GM12864 (cell line): ENCODE measurements at places on chromosomes 11 and 22.

- no peak for DNase-seq
Measured at GRCh38 chr11:13962198-13962561, 343 bp upstream of the SPON1 start.

- no peak for DNase-seq
Measured at GRCh38 chr22:22343581-22344296, 99.2 kb downstream of the VPREB1 start.

DNA sequence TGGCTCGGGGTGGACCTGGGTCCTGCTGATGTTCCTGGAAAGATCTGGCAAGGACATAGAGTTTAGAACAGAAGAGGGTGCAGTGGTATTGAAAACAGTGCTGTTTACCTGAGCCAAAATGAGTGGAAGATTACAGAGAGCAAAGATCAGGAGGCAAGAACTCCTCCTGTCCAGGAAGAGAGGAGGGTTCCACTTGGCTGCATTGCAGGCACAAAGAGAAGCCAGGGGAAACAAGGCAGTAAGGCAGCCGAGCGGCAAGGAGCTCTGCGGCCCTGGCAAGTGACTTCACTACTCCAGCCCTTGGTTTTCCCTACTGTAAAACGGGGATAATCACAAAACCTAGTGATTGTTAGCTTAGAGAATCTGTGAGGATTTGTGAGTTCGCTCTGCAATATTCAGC, 3.7 kb upstream of the PACSIN2 start:
- no peak for DNase-seq

GRCh38 chr22:32745251-32745995, 56.1 kb upstream of the TIMP3 start:
- DNase-seq, result no peak

GRCh38 chr22:39296981-39297489, 22.4 kb downstream of the RPL3 start:
- DNase-seq, result no peak

DNA sequence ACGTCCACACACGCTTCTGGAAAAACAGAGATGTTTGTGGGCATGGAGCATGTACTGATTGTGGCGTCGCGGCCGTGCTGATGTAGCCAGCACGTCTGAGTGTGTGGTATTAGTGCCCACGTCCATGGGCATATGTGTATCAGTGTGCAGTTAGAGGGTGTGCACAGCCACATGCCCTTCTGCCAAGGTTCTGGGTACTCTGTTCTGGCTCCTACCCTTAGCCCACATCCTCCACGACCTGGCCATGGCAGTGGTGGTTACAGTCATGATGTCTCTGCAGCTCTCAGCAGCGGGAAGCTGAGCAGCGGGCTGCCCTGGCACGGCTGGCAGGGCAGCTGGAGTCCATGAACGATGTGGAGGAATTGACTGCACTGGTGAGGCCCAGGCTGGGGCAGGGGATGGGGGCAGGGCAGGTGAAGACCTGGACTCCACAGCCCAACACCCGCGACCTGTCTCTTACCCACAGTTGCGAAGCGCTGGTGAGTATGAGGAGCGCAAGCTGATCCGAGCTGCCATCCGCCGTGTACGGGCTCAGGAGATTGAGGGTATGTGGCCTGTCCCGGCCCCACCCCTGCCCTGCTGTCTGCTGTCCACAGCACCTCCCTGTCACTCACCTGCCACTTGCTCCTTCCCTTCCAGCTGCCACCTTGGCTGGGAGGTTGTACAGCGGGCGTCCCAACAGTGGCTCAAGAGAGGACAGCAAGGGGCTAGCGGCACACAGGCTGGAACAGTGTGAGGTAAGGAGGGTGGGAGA, 7.3 kb downstream of the SMTN start:
- DNase-seq, result no peak

- peak; percentile 68 for DNase-seq
Measured at GRCh38 chr22:30287648-30288418, 1.5 kb downstream of the CASTOR1 start.

- no peak for DNase-seq
Measured at GRCh38 chr11:65559535-65559934, 1.4 kb upstream of the LTBP3 start.

- DNase-seq, result no peak
Measured at GRCh38 chr11:17163736-17164135, 44.0 kb downstream of the PIK3C2A start.

- DNase-seq, result no peak
Measured at GRCh38 chr22:50461536-50461935, 13.3 kb downstream of the SBF1 start.

DNA sequence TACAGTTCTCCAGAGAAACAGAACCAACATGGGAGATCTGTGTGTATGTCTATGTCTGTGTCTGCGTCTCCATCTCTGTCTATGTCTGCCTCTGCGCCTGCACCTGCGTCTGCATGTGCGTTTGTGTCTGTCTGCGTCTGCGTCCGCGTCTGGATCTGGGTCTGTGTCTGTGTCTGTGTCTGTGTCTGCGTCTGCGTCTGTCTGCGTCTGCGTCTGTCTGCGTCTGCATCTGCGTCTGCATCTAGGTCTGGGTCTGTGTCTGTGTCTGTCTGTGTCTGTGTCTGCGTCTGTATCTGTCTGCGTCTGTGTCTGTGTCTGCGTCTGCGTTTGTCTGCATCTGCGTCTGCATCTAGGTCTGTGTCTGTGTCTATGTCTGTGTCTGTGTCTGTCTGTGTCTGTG, 88.4 kb upstream of the SLC22A12 start:
- DNase-seq, result no peak

DNA sequence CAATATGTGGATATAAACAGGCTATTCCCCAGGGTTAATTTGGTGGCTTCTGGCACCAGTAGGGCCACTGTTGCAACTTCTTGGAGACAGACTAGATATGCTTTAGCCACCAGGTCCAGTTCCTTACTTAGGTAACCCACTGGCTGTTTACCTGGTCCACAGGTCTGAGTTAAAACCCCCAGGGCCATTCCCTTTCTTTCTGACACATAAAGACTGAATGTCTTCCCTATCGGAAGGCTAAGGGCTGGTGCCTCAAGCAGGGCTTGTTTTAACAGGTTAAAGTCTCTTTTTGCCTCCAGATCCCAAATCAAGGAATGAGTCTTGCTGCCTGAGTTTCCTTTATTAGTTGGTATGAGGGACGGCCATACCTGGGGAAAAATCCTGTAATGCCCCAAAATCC, 1052.7 kb upstream of the CNTN5 start:
- no peak for DNase-seq

DNA sequence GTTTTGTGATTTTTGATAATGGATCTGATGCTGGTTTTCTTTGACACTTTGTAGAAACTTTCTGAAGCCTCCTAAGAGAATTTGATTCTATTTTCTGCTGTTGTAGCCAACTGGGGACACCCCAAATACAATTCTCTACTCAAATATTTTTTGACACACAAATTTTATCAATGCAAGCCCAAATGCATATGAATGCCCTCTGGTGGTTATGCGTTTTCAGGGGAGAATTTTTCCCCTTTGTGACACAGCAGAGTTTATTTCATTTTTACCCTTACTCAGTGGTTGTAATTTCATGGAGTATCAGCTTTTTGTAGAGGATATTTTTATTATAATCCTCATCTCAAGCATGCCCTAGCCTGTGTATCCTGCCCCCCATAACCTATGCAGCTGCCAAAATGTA, 44.7 kb upstream of the MTMR2 start:
- DNase-seq, result no peak

DNA sequence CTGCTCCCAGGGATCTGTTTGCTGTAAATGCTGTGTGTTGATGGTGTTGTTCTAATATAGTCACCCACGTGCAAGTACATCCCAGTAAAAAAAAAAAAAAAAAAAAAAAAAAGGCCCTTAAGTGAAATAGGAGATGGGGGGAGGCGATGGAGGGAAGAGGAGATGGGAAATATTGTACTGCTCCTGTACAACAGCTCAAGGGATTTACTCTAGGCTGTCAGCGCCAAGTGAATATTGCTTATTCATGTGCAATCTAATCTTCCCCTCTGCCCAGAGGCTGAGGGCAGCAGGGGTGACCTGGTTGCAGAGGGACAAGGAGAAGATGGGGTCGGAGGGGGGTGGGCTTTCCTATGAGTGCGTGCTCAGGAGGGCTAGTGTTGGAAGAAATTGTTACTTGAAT, 206.2 kb upstream of the CADM1 start:
- DNase-seq, result no peak

GRCh38 chr11:34180040-34180813, 74.8 kb downstream of the NAT10 start:
- no peak for DNase-seq

GRCh38 chr22:19807161-19807913, 46.8 kb downstream of the TBX1 start:
- DNase-seq, result no peak

GRCh38 chr11:113404859-113405430, 17.4 kb downstream of the ANKK1 start:
- no peak for DNase-seq

- DNase-seq, result no peak
Measured at GRCh38 chr11:74057249-74058151, 48.6 kb upstream of the UCP3 start.

GRCh38 chr11:58451585-58451984, 9.5 kb upstream of the OR5B12 start:
- DNase-seq, result no peak

GRCh38 chr11:113934761-113935160, 30.2 kb downstream of the HTR3B start:
- DNase-seq, result no peak

- DNase-seq, result no peak
Measured at GRCh38 chr11:67230406-67230805, 35.9 kb upstream of the GRK2 start.

GRCh38 chr11:83156996-83157593, at the start of gene PCF11:
Gene PCF11 (plus strand): TSS chr11:83157131. CDS start chr11:83157440, 309 bp downstream.
- no peak for DNase-seq

DNA sequence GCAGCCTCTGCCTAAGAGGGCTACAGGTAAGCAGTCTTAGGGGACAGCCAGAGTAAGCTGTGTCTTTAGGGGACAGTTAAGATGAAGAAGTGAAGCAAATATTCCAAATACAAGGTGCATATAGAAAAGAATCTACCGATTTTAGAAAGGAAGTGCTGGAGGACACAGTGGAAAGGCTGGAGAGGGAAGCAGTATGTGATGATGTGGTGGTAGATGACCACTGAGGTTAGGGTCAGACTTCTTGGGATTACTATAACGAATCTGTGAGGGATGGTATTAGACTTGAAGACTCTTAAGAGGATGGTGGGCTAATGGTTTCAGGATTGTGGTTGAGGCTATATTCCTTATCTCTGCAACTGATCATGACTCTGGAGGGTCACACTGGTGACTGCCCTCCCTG, 40.0 kb upstream of the PHOX2A start:
- DNase-seq, result no peak

DNA sequence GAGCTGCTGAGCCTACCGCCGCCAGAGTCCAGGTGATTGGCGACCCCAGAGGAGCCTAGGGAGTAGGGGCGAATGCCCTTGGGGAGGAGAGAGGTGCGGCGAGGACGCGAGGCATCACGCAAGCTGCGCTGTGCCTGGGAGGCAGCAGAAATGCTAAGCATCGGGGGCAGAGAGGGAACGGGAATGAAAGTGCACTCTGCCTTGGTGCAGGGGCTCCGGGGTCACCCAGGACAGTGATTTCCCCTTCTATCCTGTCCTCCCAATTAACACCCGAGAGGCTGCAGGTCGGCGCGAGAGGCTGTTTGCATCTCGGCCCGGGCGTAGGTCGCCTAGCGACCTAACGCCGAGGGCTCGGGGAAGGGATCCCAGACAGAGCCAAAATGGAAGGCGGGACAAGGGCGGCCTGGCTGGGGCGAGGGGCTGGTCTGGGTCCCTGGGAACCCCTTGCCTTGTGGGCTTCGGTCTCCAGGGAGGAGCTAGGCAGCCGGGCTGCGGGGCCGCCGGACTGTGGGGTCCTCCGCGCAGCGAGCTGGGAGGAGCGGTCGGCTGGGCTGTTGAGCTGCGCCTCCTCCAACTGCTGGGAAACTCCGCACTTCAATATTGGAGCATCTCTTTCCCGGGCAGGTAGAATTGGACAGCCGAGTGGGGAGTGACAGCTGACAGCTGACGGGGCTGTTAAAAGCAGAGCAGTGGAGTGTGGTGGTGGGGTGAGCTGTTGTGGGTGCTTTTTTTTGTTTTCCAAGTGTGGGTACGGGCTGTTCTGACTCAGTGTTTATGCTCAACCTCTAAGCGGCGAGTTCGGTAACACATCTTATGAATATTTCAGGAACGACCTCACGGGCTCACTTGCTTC, 657 bp downstream of the ELMOD1 start:
- DNase-seq, result no peak

DNA sequence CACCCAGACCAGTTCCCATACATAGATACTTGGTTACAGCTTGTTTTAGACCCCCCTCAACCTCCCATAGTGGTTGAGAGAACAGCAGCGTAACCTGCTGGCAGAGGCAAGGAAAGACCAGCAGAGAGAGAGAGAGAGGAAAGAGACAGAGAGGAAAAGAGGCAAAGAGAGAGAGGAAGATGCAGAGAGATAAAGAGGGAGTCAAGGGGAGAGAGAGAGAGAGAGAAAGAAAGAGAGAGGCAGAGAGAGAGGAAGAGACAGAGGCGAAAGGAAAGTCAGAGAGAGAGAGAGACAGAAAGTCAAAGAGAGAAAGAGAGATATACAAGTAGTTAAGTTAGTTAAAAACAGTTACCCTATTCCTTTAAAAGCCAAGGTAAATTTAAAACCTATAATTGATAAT, 52.5 kb downstream of the NEU3 start:
- no peak for DNase-seq

DNA sequence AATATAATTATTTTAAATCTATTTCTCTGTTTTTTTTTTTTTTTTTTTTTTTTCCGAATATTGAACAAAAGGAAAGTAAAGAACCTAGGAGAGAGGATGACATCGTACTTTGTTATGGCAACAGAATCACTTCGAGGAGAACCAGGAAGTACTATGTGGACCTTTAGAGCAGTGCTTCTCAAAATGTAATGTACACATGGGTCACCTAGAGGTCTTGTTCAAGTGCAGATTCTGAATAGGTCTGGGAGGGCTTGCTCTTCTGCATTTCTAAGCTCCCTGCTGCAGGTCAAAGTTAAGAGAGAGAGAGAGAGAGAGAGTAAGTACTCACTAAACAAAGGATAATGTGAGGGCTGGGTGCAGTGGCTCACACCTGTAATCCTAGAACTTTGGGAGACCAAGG, 419.5 kb upstream of the TENM4 start:
- no peak for DNase-seq

DNA sequence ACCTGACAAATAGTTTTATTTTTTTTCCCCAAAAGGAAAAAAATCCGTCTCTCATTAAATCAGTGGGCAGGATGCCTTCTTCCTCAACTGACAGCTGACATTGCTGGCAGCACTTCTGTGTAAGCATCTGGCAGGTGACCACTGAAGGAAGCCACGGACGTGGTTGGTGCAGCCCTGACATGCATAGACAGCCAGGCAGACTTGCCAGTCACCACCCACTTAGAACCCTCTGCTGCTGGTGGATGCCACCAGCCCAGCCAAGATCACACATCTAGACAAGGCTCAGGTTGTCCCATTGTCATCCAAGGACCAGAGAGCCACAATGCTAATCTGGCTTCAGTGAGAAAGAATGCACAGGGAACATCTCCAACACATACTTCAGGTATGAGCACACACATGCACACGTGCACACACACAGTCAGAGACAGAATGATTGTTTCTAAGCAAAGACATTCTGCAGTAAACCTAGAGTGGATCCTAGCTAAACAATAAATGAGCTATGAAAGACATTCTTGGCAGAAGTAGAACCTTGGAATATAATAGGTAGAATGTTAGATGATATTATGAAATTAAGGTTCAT, 49.8 kb upstream of the BMAL1 start:
- no peak for DNase-seq

- no peak for DNase-seq
Measured at GRCh38 chr11:6627762-6628241, 8.6 kb upstream of the TPP1 start.

GRCh38 chr22:50528682-50529415, 963 bp downstream of the TYMP start:
- no peak for DNase-seq

GRCh38 chr11:78851878-78852586, 277.4 kb upstream of the NARS2 start:
- no peak for DNase-seq
